ENCODE measurements at places on chromosomes 13 and 19.

GRCh38 chr13:59504407-59504806 is 659.3 kb downstream of the DIAPH3 start:
- DNase-seq, result no peak

GRCh38 chr19:49148784-49149651 is 6.2 kb downstream of the HRC start:
- peak; percentile 81 for DNase-seq

DNA sequence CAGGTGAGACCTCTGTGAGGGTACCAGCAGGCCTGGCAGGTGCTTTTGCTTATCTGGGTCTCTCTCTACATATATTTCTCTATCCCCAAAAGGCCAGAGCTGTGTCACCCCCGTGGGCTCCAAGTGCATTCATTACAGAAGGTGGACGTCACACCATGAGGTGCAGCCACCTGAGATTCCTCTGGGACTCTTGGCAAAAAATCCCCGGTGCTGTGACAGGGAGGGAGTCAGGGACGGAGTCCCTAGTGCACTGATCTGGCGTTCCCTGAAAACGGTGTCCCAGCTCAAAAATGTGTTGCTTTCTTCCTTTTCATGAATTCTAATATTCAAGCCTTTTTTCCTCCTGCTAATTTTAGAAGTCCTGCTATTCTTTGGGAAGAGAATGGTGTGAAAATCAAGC is 13.5 kb downstream of the TSHZ3 start:
- no peak for DNase-seq

DNA sequence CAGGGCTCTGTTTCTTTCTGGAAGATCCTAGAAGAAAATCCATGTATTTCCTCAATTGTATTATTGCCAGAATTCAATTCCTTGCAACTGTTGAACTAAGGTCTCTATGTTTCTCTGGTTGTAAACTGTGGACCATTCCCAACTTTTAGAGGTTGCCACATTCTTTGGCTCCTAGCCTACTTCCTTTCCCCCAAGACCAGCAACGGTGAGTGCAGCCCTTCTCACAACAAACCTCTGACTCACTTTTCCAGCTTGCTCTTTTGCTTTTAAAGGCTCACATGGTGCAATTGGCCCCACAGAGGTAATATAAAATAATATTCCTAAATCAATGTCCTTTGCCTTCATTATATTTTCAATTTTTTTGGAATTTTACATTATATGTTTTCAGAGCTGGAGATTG is 371.3 kb downstream of the SLITRK5 start:
- no peak for DNase-seq

DNA sequence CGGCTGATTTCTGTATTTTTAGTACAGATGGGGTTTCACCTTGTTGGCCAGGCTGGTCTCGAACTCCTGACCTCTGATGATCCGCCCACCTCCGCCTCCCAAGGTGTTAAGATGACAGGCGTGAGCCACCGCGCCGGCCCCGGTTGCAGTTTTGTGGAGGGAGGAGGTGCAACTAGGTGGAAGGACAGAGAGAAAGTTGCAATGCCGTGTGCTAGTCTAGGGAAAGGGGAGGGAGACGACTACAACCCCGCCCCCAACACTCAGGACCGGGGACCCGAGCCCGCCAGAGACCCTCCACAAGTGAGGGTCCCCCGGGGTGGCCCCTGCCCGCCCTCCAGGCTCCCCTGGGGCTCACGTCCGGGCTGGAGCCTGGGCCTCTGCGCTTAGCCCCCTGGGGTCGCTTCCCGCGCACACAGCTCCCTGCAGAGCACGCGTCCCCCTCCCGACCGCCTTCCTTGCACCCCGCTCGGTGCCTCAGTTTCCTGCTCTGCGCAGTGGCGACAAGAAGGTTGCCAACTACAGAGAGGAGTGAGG is 1.2 kb upstream of the ARID3A start:
- no peak for DNase-seq

GRCh38 chr13:100089465-100090032 is 656 bp downstream of the PCCA start:
- DNase-seq, result no peak

- DNase-seq, result no peak
Measured at GRCh38 chr13:110644892-110645521, 29.7 kb downstream of the NAXD start.

DNA sequence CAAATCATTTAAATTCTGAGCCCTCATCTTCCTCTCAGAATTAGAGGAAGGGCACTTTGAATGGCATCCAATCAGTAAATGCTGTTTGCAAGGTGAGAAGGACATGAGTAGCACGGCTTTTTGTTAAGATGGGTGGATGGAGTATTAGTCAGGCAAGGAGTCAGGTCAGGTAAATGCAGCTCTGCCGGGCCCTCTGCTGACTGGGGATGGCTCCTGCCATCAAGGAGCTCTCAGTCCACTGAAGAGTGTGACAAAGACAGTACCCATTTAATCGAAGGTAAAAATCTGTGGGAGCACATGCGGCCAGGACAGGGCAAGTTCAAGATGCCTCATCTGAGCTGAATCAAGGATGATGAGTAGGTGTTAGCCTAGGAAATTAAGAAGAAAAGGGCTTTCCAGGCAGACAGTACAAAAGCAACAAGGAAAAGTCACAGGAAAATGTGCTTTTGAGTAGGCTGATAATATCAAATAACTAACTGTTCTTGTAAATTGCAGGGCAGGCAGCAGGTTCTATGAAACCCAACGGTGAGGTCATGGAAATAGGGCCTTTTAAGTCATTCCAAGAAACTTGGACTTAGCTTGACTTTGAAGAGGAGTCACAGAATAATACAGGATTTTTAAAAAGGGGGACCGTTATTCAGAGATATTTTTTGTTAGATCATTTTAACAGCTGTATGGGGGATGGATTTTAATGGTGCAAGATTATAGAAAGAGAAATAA is 670.5 kb upstream of the ARGLU1 start:
- no peak for DNase-seq

- DNase-seq, result no peak
Measured at GRCh38 chr13:111370570-111371535, 50.4 kb downstream of the TEX29 start.

DNA sequence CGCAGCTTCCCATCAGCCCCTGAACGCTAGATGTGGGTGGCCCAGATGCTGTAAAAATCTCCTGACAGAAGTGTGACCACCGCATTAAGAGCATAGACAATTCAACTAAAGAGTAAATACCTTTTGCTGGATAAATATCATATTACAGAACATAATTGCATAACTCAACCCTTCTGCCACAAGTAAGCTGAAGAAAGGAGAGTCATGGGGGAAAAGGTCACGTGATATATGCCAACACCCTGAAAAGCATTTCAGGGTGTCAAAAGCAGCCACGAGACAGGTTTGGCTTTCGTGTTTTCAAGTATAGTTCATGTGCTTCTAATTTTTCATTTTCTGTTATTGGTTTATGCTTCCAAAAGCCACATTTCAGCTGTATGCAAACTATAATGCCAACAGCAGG is 71.3 kb downstream of the LHFPL6 start:
- no peak for DNase-seq
